GM12878 (cell line): ENCODE measurements at places on chromosomes 6 and 20. TPM values are rescaled to one million over a fixed set of nuclear protein-coding genes. Genes with fewer than 3 reads are reported as not detected.

DNA sequence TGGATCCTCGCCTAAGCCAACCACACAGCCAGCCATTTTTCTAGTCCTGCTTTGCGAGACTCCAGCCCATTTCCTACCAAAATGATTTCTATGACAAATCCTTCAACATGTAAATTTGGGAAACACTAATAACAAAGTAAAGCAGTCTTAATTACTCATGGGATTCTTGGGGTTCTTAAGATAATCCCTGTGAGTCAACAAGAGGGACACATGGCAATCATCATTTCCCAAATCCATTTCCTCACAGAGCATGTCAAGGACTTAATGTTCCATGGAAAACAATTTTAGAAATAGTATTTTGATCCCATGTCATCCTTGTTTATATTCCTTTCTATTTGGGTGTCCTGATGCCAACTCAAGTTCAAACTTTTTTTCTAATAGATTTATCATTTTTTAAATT is 322.7 kb upstream of the NOX3 start:
- H3K36me3 ChIP-seq, result no peaks in the 10 kb centered on the region
- no peak for DNase-seq
- no peaks in the 10 kb centered on the region for H3K4me1 ChIP-seq
- H3K27ac ChIP-seq, result no peak overlapping the region
- no peak overlapping the region for H3K4me3 ChIP-seq

GRCh38 chr6:151413372-151414145 is 22.2 kb upstream of the ZBTB2 start:
- no peak overlapping the region for H3K27ac ChIP-seq
- no peak for DNase-seq
- H3K36me3 ChIP-seq, result peaks cover 28% of the 10 kb centered on the region; the same call in 1 of the 2 replicates
- H3K4me1 ChIP-seq, result peaks cover 6% of the 10 kb centered on the region

- no peak for DNase-seq
- H3K4me1 ChIP-seq, result no peaks in the 10 kb centered on the region
- H3K27me3 ChIP-seq, result no peaks in the 10 kb centered on the region
- no peak overlapping the region for H3K27ac ChIP-seq
- no peak overlapping the region for H3K4me3 ChIP-seq
- H3K36me3 ChIP-seq, result peaks cover 46% of the 10 kb centered on the region
Observed at GRCh38 chr6:89680150-89680549, 41.6 kb upstream of the LYRM2 start.

- H3K27me3 ChIP-seq, result no peaks in the 10 kb centered on the region; the same call in 1 of the 2 replicates
- no peak for DNase-seq
- no peaks in the 10 kb centered on the region for H3K36me3 ChIP-seq
- no peak overlapping the region for H3K4me3 ChIP-seq
- no peak overlapping the region for H3K27ac ChIP-seq
Observed at GRCh38 chr6:89023591-89024441, 56.7 kb upstream of the PNRC1 start.

- H3K27ac ChIP-seq, result no peak overlapping the region
- DNase-seq, result no peak
- H3K36me3 ChIP-seq, result no peaks in the 10 kb centered on the region
- no peaks in the 10 kb centered on the region for H3K27me3 ChIP-seq
Observed at GRCh38 chr6:9208966-9209365, 773.6 kb upstream of the SLC35B3 start.

GRCh38 chr6:6703699-6704098 is 115.2 kb downstream of the LY86 start:
- H3K4me1 ChIP-seq, result no peaks in the 10 kb centered on the region
- no peak for DNase-seq
- no peaks in the 10 kb centered on the region for H3K36me3 ChIP-seq

- no peak for DNase-seq
- H3K27ac ChIP-seq, result no peak overlapping the region
- H3K36me3 ChIP-seq, result no peaks in the 10 kb centered on the region
- H3K4me1 ChIP-seq, result no peaks in the 10 kb centered on the region
Observed at GRCh38 chr6:128233531-128233930, 286.9 kb downstream of the PTPRK start.

DNA sequence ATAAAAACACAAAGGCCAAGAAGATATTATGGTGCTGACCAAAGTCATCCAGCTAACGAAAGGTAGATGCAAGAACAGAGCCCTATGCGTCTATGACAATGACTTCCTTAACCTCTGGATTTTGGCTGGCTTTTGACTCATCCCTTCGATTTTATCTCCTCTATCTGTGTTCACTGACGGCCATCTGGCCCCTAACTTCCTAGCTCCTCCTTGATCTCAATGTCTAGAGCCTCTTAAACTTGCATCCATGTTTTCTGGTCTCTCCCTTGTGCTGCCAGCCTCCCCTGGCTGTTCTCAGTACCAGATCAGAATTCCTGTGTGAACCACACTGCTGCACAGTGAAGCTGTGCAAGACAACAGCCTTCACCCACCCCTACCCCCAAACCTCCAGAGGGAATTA is 452.9 kb downstream of the UTRN start:
- H3K27ac ChIP-seq, result no peak overlapping the region
- H3K27me3 ChIP-seq, result no peaks in the 10 kb centered on the region
- no peak overlapping the region for H3K4me3 ChIP-seq
- H3K36me3 ChIP-seq, result no peaks in the 10 kb centered on the region
- DNase-seq, result no peak
- H3K4me1 ChIP-seq, result no peaks in the 10 kb centered on the region

GSTA3 gene
- not detected in 2 replicates for total RNA-seq

KCNK15 gene
- total RNA-seq, result not detected in 2 replicates

CGA gene
- total RNA-seq, result not detected in 2 replicates

RIPPLY2 gene
- total RNA-seq, result 0.77 TPM in 1 of 2 replicates, not detected in the other

EMILIN3 gene
- total RNA-seq, result not detected in 2 replicates

TSBP1 gene
- not detected in 2 replicates for total RNA-seq

GRCh38 chr6:162478192-162478671 is 249.3 kb downstream of the PRKN start:
- no peak overlapping the region for H3K27ac ChIP-seq
- H3K4me3 ChIP-seq, result no peak overlapping the region
- H3K27me3 ChIP-seq, result no peaks in the 10 kb centered on the region
- peak; percentile 33 for DNase-seq
- no peaks in the 10 kb centered on the region for H3K36me3 ChIP-seq
- H3K4me1 ChIP-seq, result peaks cover 3% of the 10 kb centered on the region; the same call in 1 of the 2 replicates

DNA sequence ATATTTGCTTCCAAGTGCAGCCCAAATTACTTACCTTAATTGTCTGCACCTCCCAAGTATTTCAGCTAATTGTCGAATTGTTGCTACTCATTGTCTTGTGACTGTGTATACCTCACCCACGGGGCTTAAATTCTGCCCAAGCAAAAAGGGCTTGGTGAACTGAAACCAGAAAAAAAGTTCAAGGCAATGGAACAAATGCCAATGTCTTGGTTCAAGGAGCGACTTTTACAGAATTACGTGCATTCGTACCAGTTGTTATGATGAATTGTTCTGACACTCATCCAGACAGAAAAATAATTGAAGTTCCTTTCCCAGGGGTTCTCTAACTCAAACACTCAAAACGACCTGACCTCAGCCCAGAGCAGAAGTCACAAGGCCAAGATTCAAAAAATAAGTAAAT is 13.9 kb upstream of the PXDC1 start:
- H3K4me3 ChIP-seq, result no peak overlapping the region
- H3K27me3 ChIP-seq, result no peaks in the 10 kb centered on the region; the same call in 1 of the 2 replicates
- no peak for DNase-seq
- H3K36me3 ChIP-seq, result no peaks in the 10 kb centered on the region

DNA sequence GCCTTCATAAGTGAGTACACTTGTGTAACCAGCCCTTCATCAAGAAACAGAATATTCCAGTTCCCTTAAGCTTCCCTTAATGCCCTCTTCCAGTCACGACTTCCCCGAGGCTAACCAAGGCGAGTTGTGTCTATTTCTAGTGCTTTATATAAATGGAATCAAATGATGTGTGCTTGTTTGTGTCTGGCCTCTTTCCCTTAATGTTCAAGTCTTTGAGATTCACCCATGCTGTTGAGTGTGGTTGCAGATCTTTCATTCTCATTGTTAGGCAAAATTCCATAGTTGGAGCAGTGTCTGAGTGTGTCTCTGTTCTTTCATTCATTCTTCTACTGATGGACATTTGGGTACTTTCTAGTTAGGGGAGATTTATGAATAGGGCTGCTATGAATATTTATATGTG is 135.0 kb downstream of the CEBPB start:
- no peak for DNase-seq
- H3K27me3 ChIP-seq, result no peaks in the 10 kb centered on the region; the same call in 1 of the 2 replicates
- H3K27ac ChIP-seq, result no peak overlapping the region

- no peaks in the 10 kb centered on the region for H3K36me3 ChIP-seq
- no peaks in the 10 kb centered on the region for H3K27me3 ChIP-seq
- H3K4me3 ChIP-seq, result no peak overlapping the region
- DNase-seq, result no peak
- no peak overlapping the region for H3K27ac ChIP-seq
Observed at GRCh38 chr20:24004471-24004870, 15.9 kb upstream of the GGTLC1 start.

- H3K4me3 ChIP-seq, result no peak overlapping the region
- peaks cover 34% of the 10 kb centered on the region for H3K4me1 ChIP-seq
- no peak for DNase-seq
- H3K27ac ChIP-seq, result no peak overlapping the region
- H3K27me3 ChIP-seq, result no peaks in the 10 kb centered on the region
Observed at GRCh38 chr6:87791029-87791428, 89.0 kb upstream of the AKIRIN2 start.

DNA sequence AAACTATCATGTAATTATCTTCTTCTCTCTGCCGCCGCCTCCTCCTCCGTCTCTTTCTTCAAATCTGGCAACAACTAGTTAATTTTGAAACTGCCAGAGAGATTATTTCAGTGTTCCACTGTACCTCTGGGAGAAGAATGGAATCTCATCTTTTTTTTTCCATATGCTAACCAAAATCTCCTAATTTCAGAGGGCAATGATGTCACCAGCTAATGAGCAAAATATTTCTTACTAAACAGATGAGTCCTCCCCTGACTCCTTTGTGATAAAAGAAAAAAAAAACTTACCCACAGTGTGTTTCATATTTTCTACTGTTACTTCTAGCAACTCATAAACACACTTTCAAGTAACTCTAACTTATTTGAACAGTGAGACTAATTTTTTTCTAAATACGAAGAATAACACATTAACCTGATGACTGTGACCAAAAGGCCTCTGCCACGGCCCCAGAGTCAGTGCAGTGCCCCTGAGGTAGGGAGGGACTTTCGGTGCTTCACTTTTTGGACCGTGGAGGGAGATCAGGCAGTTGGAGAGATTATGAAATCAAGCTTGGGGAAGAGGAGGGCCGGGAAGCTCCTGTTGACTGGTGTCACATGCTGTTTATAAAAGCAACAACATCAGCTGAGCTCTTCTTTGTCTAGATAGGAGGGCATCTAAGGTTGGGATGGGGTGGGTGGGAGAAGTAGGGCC is 159.6 kb downstream of the SASH1 start:
- no peak overlapping the region for H3K4me3 ChIP-seq
- H3K4me1 ChIP-seq, result no peaks in the 10 kb centered on the region
- no peak for DNase-seq
- H3K27ac ChIP-seq, result no peak overlapping the region
- no peaks in the 10 kb centered on the region for H3K36me3 ChIP-seq

GRCh38 chr6:160088069-160088783 is 33.4 kb upstream of the SLC22A1 start:
- no peak overlapping the region for H3K4me3 ChIP-seq
- H3K36me3 ChIP-seq, result peaks cover 21% of the 10 kb centered on the region
- H3K27ac ChIP-seq, result no peak overlapping the region

- H3K27ac ChIP-seq, result no peak overlapping the region
- no peak for DNase-seq
- no peak overlapping the region for H3K4me3 ChIP-seq
- no peaks in the 10 kb centered on the region; the same call in none of the 2 replicates for H3K27me3 ChIP-seq
- no peaks in the 10 kb centered on the region for H3K36me3 ChIP-seq
Observed at GRCh38 chr6:149887343-149887742, 10.6 kb downstream of the RAET1E start.

DNA sequence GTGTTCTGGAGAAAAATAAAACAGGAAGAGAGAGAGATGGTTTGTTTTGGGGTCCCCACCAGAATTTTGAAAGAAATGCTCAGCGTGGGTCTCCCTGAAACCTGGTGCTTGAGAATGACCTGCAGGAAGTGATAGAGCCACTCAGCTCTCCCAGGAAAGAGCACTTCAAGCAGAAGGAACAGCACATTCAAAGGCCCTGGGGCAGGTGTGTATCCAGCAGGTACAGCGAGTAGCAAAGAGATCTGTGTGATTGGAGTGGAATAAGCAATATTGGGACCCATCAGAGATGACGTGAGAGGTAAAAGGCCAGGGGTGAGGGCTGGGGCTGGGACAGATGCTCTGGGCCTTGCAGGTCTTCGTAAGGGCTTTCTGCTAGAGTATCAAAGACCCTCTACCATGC is 89.5 kb upstream of the CCDC167 start:
- H3K27ac ChIP-seq, result no peak overlapping the region
- H3K36me3 ChIP-seq, result no peaks in the 10 kb centered on the region
- no peak overlapping the region for H3K4me3 ChIP-seq
- H3K4me1 ChIP-seq, result no peaks in the 10 kb centered on the region

WFDC2 gene
- total RNA-seq, result not detected in 2 replicates

DNA sequence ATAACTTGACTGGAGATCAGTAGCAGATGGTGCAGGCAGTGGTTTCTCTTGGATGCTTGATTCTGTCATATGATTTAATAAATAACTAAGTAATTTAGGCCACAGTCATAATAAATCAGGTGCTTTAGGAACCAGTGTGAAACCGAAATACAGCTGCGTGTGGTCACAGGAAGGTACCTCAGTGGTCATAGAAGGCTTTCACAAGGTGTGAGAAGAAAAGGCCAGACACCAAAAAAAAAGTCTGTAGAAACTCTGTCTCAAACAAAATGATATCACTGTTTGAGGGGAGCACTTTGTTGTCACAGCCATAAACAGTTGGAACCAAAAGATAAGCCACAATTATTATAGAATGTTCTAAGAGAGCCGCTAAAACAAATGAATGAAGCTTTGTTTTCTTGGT is 56.5 kb downstream of the ARMC2 start:
- H3K4me1 ChIP-seq, result peaks cover 3% of the 10 kb centered on the region; the same call in 1 of the 2 replicates
- peak; percentile 55 for DNase-seq
- H3K36me3 ChIP-seq, result no peaks in the 10 kb centered on the region
- H3K27me3 ChIP-seq, result 0 out of 2 replicates have a peak, but pooled peaks cover 5% of the 10 kb centered on the region
- H3K27ac ChIP-seq, result no peak overlapping the region

C6orf132 gene
- total RNA-seq, result 0.03 and 0.05 TPM in 2 replicates

RUNX2 gene
- 0.61 and 0.77 TPM in 2 replicates for total RNA-seq

DNA sequence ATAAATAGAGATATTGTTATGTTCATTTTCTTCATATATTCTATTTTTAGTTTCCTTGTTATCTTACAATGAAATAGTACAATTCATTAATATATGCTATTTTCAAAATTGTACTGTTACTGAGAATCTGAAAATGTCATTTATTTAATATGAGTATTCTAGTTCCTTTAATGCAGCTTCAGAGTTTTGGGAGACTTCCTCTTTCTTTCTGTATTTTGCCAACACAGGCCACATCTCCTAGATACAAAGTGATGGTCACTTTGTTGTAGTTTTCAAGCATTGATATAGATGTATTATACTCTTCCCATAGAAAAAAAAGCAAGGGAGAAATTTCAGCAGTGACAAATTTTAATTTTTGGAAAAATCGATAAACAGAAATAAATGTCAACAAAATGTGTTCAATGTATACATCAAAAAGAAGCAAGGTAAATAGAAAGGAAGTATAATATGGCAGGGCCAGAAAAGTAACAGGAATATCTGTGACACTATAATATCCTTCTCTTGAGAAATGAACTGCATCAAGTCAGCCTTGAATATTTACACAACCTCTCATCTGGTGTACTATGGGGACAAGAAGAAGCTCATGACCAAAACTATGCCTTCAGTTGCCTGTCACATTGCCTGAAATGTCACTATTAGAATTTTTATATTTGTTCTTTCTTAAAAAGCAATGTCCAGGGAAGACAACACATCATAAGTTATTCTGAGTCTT is 396.0 kb downstream of the TBC1D32 start:
- no peak overlapping the region for H3K4me3 ChIP-seq
- no peaks in the 10 kb centered on the region for H3K27me3 ChIP-seq
- no peaks in the 10 kb centered on the region for H3K36me3 ChIP-seq
- no peak for DNase-seq
- H3K4me1 ChIP-seq, result peaks cover 8% of the 10 kb centered on the region; the same call in 1 of the 2 replicates
